Heart right ventricle (tissue), 16 donors: ENCODE measurements at places on chromosomes 11 and 22. TPM values are rescaled to one million over a fixed set of nuclear protein-coding genes. Genes with fewer than 3 reads are reported as not detected.

DNA sequence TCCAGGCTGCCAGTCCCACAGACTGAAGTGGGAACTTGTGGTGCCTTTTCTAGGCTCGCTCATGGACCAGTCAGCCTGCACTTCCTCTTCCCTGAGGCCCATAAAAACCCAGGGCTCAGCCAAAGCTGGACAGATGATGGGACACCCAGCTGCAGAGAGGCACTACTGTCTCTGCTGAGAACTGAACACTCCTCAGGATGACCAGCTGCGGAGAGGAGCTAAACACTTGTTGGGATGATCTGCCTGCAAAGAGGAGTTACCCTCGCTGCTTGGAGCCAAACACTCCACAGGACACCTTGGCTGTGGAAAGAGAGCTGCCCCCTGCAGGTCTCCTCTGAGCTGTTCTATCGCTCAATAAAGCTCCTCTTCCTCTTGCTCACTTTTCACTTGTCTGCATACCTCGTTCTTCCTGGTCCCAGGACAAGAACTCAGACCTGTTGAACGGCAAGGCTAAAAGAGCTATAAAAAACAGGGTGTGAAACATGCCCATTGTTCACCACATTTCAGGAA is 465.5 kb downstream of the GUCY1A2 start:
- DNase-seq, result no peak

DNA sequence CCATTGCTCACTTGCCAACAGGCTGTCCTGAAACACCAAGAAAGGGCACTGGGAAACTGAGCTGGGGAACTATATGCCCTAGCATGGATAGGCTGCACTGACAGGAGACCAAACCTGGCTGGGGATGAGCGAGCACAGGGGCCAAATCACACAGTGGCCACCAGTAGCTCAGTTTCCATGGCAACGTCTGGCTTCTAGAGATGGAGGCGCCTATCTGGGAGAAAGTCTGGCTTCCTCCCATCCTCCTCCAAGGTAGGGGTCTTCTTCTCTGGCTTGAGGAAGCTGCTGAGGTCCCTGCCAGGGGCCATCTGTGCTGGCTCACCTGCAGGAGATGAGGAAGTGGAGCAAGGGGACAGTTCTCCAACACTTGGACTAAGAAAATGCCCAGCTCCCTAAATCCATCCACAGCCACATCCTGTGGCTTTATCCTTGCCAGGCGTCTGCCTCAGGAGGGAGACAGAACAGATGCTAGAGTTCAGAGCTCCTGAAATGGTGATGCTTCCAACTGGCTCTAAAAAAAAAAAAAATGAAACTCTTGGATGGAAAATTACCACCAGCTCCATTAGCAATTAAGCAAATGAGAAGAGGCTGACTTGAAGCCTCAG is 48.3 kb downstream of the SYT13 start:
- DNase-seq, result no peak

GRCh38 chr22:35045451-35045850 is 20.5 kb upstream of the ISX start:
- DNase-seq, result no peak

- peak; percentile 52 for DNase-seq
These were observed 53.5 kb downstream of the MYH9 start for GRCh38 chr22:36334081-36334820.

Gene DNAJB13
- total RNA-seq, result not detected

Gene ZBED4
- total RNA-seq, result 5.0 TPM

Gene PLAAT2
- 3.7 TPM for total RNA-seq
